Eye (tissue), 1 donor: ENCODE measurements at places on chromosomes 2 and 18.

- peak; percentile 41 for DNase-seq
Observed at GRCh38 chr2:112690853-112691401, 29.9 kb upstream of the NT5DC4 start.

DNA sequence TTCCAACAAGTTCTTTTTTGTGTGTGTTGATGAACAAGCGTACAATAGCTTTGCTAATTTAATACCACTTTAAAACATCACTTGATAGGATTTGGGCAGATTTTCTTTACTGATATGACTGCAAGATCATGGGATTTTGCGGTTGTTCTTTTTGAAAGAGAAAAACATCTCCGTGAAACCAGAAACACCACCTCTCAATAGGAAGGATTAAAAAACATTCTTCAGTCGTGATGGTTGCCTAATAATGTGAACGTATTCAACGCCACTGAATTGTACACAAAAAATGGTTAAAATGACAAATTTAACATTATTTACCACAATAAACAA, 19.3 kb downstream of the RBMS1 start:
- DNase-seq = peak; percentile 19

- DNase-seq = peak; percentile 73
Observed at GRCh38 chr2:26970928-26971627, 641 bp downstream of the MAPRE3 start.

- DNase-seq = no peak
Observed at GRCh38 chr2:30790879-30791278, 16.4 kb downstream of the CAPN13 start.

GRCh38 chr2:167294776-167295140, 406.5 kb downstream of the XIRP2 start:
- DNase-seq = no peak

DNA sequence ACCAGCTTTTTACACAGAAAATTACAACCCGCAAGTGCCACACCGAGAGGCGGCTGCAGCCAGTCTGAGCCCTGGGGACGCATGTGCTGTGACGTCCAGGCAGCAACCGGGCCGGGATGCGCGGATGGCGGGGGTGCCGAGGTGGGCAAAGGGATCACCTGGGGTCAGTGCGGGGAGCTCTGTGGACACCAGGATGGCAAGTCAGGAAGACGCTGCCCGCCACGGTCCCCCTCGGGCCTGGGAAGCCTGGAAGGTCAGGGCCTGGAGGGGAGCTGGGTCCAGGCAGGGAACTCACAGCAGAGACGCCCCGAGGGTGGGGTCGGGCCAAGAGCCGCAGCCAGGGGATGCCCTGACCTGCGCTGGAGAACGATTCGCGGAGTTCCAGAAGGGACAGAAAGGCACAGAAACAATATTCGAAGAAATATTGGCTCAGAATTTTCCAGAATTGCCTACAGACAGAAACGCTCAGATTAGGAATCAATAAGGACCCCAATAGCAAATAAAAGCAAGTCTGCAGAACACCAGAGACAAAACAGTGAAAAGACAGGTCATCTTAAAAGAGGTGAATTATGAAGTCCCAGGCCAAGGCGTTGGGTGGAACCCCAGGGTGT, 11.7 kb upstream of the KIF1A start:
- DNase-seq = no peak

DNA sequence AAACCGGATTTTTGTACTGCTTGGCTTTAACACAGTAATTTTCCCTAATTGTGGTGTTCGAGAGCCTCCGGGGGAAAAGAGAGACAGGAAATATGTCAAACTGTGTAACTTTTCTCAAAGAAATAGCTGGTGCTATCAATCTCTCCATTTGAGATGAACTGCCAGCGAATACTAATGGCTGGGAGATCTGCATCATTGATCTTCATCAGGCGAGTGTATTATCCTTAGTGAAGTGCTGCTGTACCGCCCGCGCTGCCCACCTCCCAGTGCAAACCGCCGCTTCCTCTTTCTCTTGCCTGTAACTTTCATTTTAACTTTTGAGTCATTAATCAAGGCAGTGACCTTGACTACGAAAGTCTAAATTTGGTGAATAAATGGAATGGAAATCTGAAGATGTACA, 246.1 kb upstream of the ST6GAL2 start:
- no peak for DNase-seq

GRCh38 chr2:180474716-180475115, 467.6 kb upstream of the CWC22 start:
- peak; percentile 41 for DNase-seq

GRCh38 chr2:16406496-16407289, 258.9 kb downstream of the CYRIA start:
- DNase-seq = peak; percentile 43

DNA sequence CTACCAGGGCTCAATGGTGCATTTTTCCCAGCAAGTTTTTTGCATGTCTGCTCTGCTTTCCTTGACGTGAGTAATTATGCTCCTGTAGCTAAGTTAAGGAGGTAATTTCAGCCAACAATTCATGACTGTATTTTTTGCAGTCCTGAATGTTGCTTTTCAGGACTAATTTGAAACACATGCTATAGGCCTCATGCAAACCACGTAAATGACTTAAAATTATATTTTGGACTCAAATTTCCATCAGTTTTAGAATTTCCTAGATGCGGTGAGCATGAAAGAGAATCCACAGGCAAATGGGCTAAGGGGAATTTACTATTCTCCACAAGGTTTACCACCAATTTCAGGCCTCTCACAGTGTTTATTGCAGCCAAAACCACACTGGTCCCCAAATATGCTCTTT, 589.9 kb upstream of the LRRTM1 start:
- peak; percentile 35 for DNase-seq

GRCh38 chr2:226216575-226216974, 583.0 kb downstream of the IRS1 start:
- no peak for DNase-seq
